Femur (tissue), 1 donor: ENCODE measurements at places on chromosomes 2 and 18.

DNA sequence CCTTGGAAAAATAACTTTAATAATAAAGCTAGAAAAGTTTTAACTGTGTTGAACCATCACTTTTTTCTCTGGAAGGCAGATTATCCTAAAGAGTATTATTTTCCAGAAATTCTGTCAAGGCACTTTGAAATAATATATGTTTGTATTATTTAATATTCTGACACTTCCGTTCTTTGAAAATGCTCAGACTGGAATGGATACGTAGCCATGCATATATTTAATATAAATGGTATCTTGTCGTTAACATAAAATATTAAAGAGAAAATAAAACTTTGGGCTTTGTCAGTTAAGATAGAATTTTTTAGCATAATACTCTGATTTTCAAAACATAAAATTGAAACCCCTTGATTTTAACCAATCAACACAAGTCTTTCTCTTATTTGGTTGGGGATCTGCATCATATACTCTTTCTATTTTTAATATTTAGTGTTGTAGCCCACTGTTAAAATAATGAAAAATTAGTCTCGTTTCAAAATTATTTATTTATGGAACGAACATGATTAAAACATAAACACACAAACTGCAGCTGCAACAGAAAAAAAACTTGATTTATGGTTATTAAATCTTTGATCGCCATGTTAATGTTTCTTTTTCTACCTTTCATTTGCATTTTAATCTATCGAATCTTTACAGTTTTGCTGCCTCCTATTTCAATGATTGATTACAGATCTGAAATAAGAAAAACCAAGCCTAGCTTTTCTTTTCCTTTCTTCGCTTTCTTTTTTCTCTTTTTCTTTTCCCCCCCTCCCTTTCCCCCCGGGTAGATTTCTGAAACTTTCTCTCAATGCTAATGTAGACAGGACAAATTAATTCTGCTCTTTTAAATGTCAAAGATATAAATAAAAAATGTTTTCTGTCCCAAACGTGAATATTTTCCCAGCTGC, 145.5 kb downstream of the MEIS1 start:
- no peak for DNase-seq

DNA sequence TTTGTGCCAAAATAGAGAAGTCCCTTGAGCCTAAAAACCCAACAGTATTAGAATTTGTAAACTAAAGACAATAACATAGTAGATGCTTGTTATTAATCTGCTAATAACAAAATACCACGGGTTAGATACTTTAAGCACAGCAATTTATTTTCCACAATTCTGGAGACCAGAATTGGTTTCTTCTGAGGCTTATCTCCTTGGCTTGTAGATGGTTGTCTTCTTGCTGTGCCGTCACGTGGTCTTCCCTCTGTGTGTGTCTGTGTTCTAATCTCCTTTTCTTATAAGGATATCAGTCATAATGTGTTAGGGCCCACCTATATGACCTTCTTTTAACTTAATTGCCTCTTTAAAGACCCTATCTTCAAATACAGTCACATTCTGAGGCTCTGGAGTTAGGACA, 260.1 kb downstream of the CYRIA start:
- DNase-seq, result no peak

- peak; percentile 61 for DNase-seq
These were observed 17.3 kb upstream of the KLHL23 start for GRCh38 chr2:169716238-169716886.

DNA sequence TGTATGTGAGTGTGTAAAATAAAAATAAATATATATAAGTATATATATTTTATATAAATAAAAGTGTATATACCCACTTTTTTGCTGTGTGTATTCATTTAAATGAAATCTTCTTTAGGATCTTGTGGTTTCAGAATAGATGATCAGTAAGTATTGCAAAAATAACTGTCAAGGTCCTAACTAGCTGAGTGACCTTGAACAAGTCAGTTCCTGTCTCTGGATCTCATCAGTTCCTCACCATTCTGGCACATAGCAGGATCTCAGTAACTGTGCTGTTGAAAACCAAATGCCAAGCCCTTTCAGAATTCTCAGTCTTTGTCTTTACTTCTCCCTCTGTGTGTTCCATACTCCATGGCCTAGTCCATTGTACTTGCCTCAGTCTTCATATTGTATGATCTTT, 115.3 kb upstream of the CXCR4 start:
- DNase-seq, result no peak

DNA sequence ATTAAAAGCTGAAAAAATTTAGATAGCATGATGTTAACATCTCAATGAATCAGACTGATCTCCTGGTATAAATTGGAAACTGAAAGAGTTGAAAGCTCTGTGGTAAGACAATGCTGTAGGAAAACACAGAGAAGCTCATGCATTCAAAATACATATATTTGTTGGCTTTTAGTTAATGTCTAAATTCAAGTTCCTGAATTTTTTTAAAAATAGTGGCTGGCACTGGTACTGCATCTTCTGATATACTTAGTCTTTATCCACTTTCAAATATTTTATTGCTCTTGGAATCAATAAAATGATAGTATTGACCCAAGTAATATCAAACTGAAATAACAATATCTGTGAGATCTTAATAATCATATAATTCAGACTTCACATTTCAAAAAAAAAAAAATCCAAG, 151.4 kb upstream of the FIGN start:
- DNase-seq, result no peak

DNA sequence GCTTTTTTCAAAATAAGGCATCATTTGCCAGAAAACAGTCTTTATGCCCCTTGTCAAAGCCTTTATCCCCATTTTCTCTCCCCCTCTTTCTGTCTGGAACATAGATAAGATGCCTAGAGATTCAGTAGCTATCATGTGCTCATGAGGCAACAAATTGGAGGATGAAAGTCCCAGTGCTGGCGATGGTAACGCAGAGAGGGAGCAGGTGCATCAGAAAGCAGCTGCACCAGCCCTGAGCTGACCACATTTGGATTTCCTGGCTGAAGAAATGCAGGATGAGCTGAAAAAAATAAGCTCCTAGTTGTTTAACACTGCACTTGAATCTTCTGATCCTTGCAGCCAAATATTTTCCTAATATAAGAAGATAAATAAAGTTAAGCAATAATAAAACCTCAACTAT, 48.0 kb downstream of the LOXHD1 start:
- DNase-seq, result no peak

- no peak for DNase-seq
These were observed 23.8 kb upstream of the DNER start for GRCh38 chr2:229738024-229738625.

DNA sequence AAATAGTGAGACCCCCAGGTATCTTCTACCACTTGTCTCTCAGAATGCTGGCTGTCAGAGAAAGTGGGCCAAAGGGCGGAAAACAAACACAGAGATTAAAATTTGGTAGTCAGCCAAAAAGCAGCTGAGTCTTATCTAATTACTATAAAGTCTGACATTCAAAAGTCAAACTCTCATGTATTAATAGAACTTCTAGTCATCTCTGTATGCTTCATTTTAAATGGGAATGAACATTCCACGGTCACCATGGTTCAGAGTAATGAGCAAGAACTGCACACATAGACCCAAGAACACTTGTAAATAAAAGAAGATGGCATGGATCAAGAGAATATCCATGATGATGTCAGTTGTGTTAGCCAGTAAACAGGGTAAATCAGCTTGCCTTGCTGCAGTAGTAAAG, 1267.0 kb upstream of the CHAC2 start:
- no peak for DNase-seq

DNA sequence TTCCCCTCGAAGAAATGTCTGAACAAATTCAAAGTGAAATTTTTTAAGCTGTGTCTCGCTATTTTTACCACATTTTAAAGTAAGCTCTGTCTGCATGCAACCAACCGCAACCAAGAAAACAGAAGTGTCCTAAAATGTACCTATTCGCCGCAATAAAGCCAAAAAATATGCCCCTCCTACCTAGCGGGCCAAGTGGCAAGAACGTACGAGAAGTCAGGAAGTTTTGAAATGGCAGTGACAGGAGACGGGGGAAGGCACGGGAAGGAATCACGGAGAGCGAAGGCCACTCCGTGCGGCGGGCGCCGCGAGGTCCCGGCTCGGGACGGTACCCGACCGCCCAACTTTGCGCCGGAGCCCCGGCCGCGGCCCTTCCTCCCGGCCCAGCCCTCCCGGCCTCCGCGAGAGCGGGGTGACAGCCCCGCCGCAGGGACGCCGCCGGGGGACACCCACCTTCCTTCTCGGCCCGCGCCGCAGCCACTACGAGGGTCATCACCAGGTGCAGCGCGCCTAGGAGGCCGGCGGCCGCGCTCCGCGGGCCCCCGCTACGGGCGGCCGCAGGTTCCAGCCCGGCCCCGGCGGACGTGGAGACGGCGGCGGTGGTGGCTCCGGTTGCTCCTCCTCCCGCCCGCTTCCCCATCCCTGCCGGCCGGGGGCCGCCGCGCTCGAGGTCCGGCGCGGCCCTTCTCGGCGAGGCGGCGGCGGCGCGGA, 568 bp downstream of the TMEM131 start:
- DNase-seq, result no peak

DNA sequence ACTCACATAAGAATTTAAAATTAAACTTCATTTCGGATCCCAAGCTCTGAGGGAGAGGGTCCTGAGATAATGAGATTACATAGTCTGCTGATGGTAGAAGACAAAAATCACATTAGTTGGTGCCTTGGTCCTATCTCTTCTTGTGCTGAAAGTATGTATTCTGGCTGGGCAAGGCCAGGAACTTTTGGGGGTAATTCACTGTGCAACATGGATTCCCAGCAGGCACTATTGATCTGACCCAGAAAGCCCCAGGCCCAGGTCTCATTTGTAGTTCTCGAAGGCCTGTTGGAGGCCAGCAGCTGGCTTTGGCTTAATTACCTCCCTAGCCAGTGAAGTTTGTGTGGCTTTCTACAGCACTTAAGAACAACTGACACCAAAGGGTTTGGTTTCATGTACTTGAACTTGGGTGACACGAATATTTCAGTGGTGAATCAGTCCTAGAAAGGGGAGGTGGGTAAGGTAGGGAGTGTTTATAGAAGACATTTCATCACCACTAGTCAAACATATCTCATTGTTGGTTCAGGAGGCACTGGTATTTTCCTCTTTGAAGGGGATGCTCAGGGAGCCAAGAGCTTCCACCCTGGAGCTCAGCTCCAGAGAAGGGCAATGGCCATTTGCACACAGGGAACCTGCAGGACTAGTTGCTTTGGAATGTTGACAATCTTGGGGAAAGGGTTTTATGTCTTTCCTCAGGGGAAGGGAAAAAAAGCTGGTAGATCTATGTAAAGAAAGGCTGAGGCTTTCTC, 217.8 kb downstream of the OSR1 start:
- no peak for DNase-seq
